MG63 (cell line): ENCODE measurements at places on chromosomes 3 and 15. TPM values are rescaled to one million over a fixed set of nuclear protein-coding genes. Genes with fewer than 3 reads are reported as not detected.
A peak's percentile ranks its signal among the peaks of the same experiment; 100 is the strongest.

DNA sequence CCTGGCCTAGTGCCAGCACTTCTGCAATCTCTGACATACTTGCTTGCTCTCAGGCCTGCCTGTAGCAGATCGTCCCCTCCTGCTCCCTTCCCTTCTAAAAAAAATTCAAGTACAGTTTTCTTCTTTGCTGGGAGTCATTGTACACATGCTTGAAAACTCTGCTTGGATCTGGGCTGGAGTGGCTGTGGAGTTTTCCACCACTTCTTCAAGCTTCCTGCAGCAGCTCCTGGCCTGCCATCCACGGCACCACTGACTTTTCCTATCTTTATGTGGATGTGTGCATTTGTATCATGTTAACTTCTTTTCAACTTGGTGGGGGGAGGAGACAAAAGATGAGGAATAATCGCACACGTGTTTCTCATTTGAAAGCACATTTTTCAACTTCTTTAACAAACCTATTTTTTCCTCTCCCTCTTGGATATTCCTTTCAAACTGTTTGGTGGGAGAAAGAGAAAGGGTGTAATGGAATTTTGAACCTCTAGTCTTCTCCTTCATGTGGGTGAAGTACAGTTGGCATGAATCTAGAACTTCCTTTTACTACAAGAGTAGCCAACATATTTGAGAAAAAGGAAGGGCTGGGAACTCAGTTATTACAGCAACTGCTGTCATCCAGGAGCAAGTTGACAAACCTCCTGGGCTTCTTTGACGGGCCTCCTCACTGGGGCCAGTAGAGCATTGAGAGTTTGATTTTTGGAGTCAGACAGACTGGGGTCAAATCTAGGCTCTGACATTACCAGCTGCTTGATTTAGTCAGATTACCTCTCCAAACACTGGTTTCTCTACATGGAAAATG lies 61.2 kb upstream of the LRTM1 start:
- DNase-seq = peak; percentile 10

- no peak for DNase-seq
Observed at GRCh38 chr3:38545983-38546382, 49.8 kb downstream of the EXOG start.

- no peak for DNase-seq
Observed at GRCh38 chr3:7876741-7877297, 624.8 kb upstream of the LMCD1 start.

DNA sequence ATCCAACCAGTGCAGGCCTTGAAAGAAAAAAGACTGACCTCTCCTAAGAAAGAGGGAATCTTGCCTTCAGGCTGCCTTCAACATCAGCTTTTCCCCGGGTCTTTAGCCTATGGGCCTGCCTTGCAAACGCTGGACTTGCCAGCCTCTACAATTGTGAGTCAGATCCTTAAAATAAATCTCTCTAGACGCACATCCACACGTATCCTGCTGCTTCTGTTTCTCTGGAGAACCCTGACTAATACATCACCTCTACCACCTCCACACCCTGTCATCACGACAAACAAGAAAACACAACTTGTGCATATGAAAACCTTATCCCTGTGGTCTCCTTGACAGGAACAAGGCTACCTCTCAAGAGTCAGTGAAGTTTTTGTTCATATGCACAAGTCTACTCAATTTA lies 11.8 kb downstream of the CYFIP1 start:
- peak; percentile 69 for DNase-seq

DNA sequence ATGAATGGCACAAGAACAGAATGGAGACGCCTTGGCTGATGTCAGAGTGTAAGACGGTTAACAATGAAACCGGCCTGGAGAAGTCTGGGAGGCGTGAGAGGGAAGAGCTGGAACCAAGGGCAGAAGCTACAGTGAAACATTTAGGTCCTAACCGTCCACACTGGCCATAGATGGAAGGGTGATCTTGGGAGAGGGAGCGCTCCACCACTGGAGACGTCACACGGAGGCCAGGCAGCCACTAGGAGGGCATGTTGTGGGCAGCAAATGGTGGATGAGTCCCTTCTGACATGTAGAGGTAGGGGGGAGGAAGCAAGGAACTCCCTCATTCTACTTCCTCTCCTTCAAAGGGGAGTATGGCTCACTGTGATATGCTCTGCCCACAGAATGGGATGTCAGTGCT lies 23.8 kb downstream of the FEM1B start:
- DNase-seq = no peak

DNA sequence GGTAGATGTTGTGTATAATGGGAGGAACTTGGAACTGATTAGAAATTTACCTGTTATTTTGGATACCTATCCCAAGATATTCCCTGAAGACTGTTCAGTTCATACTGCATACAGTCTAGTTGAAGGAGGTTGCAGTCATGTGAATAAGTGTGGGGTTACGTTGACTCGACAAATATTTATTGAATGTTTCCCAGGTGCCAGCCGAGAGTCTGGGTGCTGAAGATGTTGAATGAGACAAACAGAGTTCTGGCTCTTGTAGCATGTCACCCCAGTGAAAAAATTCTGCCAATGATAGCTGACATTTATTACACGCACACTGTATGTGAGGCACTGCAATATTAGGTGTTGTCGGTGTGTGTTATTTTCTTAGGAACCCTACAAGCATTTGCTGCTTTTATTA lies 176.0 kb downstream of the KCNMB2 start:
- DNase-seq = no peak

PCSK6 gene
- total RNA-seq = 31.3 and 48.8 TPM in 2 replicates

HHLA2 gene
- total RNA-seq = not detected in 2 replicates

GRIP2 gene
- total RNA-seq = not detected in 2 replicates

SUSD5 gene
- 4.2 and 5.4 TPM in 2 replicates for total RNA-seq

PLCB2 gene
- total RNA-seq = not detected in 2 replicates

PLIN1 gene
- 0.13 and 0.17 TPM in 2 replicates for total RNA-seq

POC1A gene
- 14.2 and 19.8 TPM in 2 replicates for total RNA-seq

GUCA1C gene
- not detected in 2 replicates for total RNA-seq

SPATA12 gene
- total RNA-seq = not detected in 2 replicates

FSTL1 gene
- total RNA-seq = 642 and 656 TPM in 2 replicates
